Activated CD8-positive, alpha-beta memory T cell treated with anti-CD3 and anti-CD28 coated beads, Interleukin-2, amount 10 ng/mL, durations not matched to agents 7 days and 5 days (primary cell): ENCODE measurements at places on chromosomes 7 and 10.

DNA sequence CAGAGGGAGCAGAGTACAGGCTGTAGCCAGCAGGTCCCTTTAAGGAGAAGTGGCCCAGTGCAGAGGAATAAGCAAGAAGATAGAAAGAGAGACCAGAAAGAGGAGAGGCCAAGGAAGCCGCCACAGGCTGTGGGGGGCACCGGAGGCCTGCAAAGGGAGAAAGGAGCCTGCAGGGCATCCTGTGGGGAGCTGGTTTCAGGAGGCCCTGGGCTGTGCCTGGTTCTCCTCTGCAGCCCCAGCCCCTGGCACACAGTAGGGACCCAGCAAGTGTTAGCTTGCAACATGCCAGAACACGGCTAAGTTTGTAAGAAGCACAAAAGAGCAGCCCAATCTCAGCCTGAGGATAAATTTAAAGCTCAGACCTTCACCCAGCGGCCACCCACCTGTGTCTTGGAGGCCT lies 12.3 kb upstream of the C10orf71 start:
- DNase-seq: peak; percentile 1

DNA sequence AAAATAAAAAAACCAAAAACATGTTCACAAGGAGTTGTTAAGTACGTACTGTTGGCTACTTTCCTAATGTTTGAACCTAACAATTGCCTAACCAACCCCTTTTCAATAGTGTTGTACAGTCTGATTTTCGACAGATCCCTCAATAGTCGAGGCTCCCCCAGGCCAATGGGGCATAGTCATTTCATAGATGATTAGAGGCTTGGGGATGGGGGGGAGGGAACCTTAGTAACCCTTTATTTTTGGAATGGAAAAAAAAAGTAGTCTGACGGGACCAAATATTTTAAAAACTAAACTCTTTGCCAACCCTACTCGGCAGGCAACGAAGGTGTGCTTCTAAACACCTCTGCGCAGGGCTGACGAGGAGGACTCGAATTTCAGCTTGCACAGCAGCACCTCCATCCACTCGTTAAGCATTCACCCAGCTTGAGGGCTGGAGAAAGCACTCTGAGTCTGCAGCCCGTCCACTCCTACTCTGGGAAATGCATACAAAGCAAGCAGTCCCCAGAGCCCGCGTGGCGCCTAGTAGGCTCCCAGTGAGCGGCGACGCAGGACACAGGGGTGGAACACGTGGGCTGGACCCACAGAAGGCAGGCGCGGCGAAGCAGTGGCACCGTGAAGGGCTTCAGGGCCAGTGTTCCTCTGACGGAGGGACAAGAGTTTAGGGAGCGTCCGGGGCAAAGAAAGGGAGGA lies 899 bp downstream of the PUS7 start:
- DNase-seq: peak; percentile 68

GRCh38 chr10:17850501-17850900 lies 41.4 kb downstream of the MRC1 start:
- no peak for DNase-seq

GRCh38 chr7:150631866-150632864 lies at the start of gene GIMAP6:
TSS of gene GIMAP6 (minus strand) at chr7:150632385. CDS start at chr7:150630142, 2,243 bp downstream.
- peak; percentile 71 for DNase-seq

- DNase-seq: no peak
Measured at GRCh38 chr7:22884911-22885788, 62.5 kb upstream of the TOMM7 start.

DNA sequence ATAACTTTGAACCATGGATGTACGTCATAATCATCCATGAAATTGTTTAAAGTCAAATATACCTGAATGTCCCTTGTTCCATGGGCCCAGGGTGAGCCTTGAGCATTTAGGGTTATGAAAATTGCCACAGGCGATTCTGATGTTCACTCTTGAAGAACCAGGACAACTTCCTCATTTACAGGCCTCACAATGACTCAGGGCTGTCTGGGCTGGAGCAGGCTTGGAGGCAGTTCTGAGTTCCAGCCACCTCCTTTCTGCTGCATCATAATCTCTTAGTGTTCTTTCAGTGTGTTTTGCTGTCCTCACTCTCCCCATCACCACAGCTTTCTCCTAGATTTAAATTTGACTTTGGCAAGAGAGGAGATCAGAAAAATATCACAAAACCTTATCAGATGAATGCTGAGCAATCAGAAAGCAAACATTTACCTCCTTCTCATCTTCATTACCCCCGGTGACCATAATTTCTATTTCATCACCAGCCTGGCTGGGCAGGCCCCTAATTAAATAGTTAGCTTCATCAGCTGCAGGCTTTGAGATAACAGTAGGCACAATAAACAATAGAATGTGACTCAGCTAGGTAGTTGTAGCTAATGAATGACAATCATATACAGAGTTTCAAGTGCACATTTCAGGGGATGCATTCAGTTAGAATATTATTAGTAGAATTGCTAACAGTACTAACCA lies 571.0 kb downstream of the SH2D4B start:
- DNase-seq: no peak

DNA sequence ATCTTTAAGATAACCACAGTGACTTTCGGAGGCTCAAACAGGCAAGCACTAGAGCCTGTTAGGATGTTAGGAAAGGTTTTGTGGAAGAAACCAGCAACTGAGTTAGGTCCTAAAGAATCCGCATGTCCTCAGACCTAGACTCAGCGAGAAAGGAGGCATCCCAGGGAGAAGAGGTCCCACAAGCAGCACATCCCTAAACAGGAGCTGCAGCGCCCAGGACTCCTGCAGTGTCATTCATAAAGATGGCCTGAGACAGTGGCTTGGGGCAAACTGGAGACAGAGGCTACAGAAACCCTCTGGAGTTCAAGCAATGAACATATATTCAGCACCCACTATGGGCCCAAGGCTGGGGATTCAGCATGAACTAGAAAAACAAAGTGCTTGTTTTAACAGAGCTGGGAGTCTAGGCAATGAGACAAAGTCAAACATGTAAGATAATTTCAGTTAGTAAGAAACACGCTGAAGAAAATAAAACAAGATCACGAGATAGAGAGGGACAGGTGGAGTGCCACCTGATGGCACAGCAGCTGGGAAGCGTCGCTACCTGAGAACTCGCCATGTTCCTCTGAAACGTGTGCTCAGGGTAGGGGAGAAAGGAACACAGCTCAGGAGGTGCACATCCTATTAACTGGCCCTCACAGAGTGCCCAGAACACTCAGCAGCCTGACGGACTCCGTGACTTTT lies 48.1 kb downstream of the PARD3 start:
- DNase-seq: no peak

- DNase-seq: no peak
Measured at GRCh38 chr7:33079096-33079495, 16.5 kb upstream of the NT5C3A start.

DNA sequence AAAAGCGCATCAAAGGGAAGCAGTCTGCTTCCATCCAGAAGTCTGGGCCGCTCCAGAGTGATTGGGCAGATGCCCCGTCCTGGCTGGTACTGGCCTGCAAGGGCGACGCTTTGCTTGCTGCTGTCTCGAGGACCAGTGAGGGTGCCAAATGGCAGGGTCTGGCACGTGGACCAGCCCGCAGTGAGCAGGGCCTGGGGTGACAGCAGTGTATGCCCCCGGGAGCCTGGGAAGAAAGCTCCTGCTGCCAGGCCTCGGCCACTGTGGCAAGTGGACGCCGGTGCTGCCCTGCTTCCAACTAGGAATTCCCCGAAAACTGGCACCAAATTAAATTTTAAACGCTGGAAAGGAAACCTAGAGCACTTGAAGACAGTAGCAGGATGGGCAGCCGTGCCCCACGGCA lies 357.0 kb upstream of the MKI67 start:
- DNase-seq: no peak

DNA sequence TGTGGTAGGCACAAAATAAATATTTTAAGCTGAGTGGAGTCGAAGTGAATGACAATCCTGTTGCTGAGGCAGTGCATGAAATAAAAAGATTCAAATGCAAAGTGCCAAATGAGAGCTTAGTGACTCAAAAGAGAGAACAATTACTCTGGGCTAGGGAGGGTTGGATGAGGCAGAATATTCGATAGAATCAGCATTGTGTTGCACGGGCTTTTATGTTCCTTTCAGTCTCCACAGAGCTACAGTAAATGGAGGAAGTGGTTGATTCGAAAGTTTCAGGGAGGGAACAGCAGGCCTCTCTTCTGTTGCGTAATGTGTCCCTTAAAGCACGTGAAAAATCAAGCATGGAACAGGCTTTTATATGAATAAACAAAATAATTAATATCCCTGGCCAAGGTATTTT lies 599.3 kb upstream of the CELF2 start:
- no peak for DNase-seq

DNA sequence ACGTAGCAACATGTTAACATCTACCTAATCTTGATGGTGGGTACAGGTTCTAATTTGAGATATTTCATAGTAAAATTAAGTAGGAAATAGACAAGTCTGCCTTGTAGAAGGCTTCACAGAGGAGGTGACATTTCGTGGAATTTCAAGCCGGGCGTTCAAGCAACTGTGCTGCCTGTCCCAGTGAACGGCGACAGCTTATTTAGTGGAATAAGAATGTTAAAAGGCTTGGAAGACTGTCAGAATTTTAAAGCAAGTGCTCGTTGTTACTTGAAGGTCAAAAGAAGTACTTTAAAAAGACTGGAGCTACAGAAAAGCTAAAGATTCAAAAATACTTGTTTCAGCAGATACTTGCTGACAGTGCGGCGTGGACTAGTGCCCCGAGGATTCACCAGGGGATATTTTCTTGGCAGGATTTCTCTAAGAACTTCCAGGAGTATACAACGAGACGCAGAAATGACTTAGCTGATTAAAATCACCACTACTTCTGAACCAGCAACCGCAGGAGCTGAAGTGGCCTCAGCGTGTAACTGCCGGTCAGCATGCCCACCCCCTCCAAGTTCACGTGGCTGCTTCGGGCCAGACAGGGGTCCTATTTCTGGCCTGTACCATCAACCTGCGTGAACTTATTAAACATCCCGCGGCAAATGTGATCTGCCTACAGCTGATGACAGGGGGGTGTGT lies 46.5 kb downstream of the CTBP2 start:
- no peak for DNase-seq

DNA sequence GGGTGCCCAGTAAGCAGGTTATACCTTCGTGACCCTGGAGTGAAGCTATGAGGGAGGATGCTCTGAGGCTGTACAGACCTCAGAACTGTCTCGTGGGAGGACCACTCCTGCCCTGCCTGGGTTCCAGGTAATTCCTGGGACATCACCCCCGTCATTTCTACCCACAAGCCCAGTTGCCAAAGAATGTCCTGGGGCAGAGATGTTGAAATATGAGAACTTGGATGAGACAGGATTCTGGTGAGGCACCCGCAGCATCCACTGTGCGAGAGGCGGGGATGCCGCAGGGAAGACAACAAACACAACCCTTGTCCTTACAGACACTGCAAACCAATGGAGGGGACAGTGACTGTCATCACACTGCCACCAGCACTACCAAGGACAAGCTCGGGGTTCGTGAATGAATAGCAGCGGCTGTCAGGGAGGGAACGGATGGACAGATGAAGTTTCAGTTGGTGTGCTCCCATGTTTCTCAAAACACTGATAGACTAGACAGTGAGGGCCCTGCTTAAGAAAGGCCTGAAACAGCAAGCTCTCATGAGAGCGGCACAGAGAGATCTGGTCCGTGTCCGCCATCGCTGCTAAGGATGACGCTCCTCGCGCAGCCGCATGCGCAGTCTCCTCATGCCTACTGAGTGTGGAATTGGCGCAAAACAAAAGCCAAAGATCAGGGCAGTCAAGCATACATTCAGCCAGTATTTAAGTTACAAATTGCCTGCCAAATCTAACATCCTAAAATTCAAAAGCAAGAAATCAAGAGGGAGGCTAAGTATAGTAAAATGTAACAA lies 82.0 kb upstream of the RHEB start:
- DNase-seq: no peak

DNA sequence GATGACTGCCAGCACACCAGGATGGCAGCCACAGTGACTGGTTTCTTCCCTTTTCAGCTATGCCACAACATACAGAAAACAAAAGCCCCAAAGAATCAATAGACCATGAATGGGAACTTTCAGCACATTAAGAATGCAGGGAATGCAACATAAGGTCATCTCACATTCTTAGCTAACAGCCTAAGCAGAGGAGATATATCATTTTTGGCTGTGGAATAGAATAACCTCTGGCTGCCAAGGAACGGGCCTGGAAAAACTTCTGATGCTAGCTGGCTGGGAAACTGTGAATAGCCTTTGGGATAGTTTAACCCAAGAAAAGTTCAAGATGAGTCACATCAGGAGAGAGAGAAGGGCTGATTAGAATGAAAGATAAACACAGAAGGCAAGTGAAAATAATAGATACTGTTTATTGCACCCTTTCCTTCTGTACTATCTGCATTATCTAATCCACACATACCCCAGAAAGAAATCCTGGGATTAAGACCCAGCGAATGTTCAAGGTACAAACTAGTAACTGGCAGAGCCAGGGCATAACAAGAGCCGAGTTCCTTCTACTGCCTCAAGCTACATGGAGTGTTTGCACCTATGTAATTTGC lies 169.2 kb downstream of the SEMA3A start:
- DNase-seq: no peak

GRCh38 chr10:17140386-17140761 lies 10.8 kb upstream of the CUBN start:
- no peak for DNase-seq

DNA sequence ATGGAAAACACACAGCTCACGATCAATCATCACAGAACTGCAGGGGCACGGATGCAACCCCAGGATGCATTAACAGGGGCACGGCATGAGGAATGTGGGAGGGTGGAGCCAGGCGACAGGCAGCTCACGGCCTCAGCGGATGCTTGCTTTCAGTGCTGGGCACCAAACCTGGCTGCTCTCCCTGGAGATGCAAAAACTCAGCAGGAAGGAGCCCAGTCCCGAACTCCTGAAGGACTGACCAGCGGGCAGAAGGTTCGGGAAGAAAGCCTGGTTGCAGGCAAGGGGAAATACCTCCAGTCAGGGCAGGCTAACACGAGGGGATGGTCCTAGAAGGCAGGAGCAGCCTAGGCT lies 66.8 kb downstream of the CHST15 start:
- DNase-seq: no peak
